ENCODE measurements at places on chromosomes 2 and 18. TPM values are rescaled to one million over a fixed set of nuclear protein-coding genes. Genes with fewer than 3 reads are reported as not detected.

KATNAL2 gene
- total RNA-seq: 2.8 TPM

EMILIN1 gene
- 237 TPM for total RNA-seq

AP1S3 gene
- not detected for total RNA-seq

C1QL2 gene
- total RNA-seq: not detected

MYO5B gene
- total RNA-seq: 0.29 TPM

NEMP2 gene
- total RNA-seq: 16.5 TPM

SIX3 gene
- total RNA-seq: not detected

FBXO15 gene
- total RNA-seq: 3.0 TPM

TRMT61B gene
- total RNA-seq: 20.5 TPM

POTEI gene
- total RNA-seq: 0.35 TPM

ABHD3 gene
- total RNA-seq: 9.4 TPM

IL18R1 gene
- total RNA-seq: 4.8 TPM

UPP2 gene
- not detected for total RNA-seq

All from uterus (tissue), 4 donors.